ENCODE measurements at places on chromosomes 13 and 19.

- peak; percentile 11 for DNase-seq
Measured at GRCh38 chr13:32669030-32669646, 82.9 kb downstream of the PDS5B start.

DNA sequence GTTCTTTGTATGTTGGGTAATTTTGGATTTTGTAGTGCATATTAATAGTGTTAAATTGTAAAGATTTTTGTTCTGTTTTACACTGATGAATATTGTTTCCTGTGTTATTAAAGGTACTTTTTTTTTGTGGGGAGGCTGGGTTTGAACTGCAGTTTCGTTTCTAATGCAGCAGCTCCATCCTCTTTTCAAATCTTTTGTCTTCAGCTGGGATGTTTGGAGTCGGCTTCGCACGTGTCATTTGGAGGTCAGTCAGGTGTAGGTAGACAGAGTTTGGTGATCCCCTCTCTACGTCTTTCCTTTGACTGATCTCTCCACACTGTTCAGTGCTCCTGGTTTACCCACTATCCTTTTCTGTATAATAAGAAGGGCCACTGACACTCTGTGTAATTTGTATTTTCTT, 30.3 kb downstream of the TDRD3 start:
- no peak for DNase-seq

- DNase-seq = no peak
Measured at GRCh38 chr19:45687599-45687998, 4.2 kb downstream of the SNRPD2 start.

DNA sequence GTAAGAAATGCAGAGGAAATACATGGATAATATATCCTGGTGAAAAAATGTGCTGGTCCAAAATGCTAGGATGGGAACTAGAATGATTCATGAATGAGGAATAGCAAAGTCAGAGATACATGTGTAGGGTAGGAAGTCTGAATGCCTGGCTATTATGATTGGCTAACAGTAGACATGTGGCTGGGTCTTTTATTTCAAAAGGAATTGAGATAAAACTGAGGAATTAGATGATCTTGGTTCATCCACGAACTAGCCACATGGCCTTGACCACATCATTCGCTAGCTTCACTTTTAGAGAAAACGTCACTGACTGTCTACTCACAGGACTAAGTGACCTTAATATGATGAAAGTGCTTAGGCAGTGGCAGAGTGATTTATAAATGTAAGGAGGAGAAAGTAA, 103.1 kb downstream of the TRPC4 start:
- DNase-seq = no peak

GRCh38 chr19:13952931-13953531, 722 bp downstream of the DCAF15 start:
- DNase-seq = no peak

DNA sequence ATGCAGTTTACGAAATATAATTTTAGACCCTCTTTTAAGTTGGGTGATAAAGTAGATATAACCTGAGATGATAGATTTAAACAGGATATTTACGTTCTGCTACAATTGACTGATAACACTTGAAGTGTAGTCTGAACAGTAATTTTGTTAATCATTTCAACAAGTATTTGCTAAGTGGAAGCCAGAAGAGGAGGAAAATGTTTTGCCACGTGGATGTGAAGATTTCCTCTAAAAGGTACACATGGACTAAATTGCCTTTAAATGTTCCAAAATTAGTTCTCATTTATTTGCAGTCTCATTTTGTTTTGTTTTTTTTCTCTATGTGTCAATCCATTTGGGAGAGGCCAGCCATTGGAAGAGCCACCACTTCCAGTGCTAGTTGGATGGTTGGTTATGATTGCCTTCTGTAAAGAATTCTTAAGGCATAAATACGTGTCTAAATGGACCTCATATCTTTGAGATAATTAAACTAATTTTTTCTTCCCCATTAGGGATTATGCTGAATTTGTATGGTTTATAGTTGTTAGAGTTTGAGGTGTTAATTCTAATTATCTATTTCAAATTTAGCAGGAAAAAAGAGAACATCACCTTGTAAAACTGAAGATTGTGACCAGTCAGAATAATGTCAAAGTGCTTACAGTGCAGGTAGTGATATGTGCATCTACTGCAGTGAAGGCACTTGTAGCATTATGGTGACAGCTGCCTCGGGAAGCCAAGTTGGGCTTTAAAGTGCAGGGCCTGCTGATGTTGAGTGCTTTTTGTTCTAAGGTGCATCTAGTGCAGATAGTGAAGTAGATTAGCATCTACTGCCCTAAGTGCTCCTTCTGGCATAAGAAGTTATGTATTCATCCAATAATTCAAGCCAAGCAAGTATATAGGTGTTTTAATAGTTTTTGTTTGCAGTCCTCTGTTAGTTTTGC, 2.8 kb downstream of the MIR17HG start:
- DNase-seq = no peak

DNA sequence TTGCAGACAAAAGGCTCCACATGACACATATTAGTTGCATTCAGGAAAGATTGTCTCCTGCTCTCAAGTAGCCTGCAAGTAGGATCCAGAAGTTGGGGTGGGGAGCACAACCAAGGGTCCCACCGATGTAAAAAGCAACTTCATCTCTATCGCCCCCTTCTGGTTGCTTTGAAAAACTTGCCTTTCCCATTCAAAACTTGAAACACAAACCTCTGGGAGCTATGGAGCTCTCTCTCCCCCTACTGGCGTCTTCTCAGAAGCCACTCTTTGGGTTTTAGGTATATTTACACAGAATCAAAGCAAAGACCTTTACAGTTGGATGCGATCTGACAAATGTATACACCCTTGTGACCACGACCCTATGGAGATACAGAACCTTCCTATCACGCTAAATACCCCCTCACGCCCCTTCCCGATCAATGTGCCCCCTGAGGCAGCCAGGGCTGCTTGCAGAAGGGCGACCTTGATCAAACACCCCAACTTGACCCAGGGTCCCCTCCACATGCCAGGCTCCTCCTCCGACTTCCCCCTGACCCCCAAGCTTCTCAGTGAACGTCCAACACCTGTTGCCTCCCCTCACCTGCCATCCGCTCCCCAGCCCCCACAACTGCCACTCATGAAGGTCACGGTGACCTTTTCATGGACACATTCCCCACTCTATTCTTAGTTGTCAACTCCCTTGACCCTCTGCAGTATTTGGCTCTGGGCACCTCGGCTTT, 10.1 kb downstream of the NOSIP start:
- peak; percentile 84 for DNase-seq

DNA sequence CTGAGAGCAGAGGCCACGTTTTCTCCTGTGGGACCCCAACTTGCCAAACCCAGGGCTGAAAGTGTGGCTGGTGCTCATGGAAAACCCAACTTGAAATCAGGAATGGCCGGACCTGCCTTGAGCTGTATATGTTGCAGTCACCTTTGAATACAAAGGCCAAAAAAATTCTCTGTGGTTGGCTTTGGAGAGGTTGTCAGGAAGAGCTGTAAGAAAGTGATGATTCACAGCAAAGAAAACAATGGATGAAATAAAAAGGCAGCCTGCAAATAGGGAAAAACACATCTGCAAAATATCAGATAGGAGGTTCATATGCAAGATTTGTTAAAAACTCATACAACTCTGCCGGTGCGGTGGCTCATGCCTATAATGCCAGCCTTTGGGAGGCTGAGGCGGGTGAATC, 715.8 kb downstream of the UQCRFS1 start:
- DNase-seq = no peak

DNA sequence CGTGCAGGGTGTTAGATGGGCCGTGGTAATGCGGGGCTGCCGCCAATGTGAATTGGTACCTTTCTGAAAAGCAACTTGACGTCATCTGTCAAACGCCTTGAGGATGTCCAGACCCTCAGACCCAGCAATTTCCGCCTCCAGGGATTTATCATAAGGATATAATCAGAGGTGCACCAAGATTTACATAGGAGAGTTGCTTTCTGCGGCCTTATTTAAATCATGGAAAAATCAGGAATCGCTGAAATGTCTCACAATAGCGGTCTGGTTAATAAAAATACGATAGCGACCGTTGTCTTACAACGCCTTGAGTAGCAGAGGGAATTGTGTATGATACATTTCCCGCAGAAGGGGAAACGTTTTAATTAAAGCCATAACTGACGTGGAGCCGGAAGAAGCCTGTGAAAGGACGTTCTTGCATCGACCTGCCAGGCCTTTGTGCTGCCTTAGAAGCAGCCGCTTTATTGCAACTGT, 32.3 kb upstream of the NDUFS7 start:
- no peak for DNase-seq

- no peak for DNase-seq
Measured at GRCh38 chr13:19991531-19991930, 33.0 kb downstream of the ZMYM2 start.

GRCh38 chr13:82625717-82626116, 1256.6 kb downstream of the SLITRK1 start:
- no peak for DNase-seq

DNA sequence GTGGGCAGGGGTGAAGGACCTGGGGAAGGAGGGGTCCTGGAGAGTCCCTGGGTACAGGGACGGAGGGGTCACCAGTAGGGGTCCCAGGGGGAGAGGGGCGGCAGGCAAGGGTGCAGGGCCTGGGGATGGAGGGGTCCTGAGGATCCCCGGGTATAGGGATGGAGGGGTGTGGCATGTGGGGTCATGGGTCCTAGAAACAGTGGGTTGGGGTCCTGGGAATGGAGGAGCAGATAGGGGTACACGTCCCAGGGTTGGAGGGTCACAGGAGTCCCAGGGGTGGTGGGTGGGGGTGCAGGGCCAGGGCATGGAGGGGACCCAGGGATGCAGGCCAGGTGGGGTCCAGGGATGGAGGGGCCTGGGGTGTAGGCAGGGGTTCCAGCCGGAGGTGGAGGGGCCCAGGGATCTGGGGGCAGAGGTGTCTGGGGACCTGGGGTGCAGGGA, 1.4 kb downstream of the BTBD2 start:
- no peak for DNase-seq

GRCh38 chr13:77521595-77522367, 13.7 kb upstream of the SCEL start:
- DNase-seq = no peak

DNA sequence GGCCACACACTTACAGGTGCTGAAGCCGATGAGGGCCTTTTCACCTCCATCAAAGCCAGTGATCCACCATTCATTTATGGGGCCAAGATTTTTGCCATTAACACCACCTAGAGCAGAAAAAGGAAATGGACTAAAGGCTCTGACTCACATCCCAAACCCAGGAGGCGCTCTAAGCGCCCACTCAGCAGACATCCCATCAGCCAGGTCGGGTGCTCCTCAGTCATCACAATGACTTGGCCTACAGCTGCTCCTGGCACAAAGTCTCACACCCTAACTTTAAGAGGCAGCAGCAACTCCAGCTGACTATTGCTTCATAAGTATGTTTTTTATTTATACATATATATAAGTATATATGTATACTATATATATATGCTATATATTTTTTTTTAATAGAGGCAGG, 36.1 kb upstream of the EIF3G start:
- DNase-seq = no peak

- no peak for DNase-seq
Measured at GRCh38 chr13:46712524-46712923, 84.4 kb downstream of the ESD start.

DNA sequence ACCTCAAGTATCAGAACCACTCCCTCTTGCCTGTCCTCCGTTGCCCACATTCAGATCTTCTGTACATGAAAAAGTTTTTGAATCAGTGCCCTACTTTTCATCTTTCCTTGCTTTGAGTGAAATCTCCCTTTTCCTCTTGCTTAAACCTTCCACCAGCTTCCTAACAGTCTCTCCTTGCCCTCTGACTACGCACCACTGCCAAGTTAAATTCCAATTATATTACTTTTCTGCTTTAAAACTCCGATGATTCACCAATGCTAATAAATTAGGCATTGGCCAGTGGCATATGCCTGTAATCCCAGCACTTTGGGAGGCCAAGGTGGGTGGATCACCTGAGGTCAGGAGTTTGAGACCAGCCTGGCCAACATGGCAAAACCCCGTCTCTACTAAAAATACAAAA, 30.7 kb upstream of the RFXAP start:
- DNase-seq = peak; percentile 21

- no peak for DNase-seq
Measured at GRCh38 chr19:40691421-40692211, 1.2 kb upstream of the NUMBL start.

DNA sequence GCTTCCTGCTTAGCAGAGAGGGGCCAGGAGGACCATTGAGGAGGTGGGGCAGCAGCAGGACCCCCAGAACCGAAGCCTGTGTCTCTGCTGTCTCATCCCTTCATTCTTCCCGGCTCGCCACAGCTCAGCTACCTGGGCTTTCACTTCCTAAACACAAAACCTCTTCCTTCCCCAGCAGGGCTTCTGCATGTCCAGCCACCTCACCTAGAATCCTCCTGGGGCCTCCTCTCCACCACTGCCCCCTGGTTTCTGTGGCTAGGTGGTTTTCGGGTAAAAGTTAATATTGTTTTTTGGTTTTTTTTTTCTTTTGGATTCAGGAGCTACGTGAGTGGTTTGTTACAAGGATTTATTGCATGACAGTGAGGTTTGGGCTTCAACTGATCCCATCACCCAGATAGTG, 61.8 kb upstream of the PABPC3 start:
- DNase-seq = no peak

- no peak for DNase-seq
Measured at GRCh38 chr13:105389373-105389772, 1146.1 kb downstream of the EFNB2 start.

DNA sequence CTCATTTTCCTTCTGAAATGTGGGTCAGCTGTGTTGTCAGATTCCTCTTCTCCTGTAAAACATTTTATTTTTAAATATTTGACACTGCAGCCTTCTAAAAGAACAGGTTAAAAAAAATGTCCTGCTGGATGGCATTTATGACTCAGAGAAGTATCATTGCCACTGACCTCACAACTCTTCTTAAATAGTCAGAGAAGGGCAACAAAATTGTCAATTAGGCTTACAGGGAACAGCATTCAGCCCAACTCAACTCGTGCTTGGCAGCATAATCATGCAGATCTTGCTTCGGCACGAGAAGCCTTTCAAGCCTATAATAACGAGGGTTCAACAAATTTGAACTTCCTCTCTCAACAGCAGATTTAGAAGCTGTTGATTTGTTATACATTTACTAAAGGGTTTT, 296.7 kb upstream of the DACH1 start:
- DNase-seq = no peak

DNA sequence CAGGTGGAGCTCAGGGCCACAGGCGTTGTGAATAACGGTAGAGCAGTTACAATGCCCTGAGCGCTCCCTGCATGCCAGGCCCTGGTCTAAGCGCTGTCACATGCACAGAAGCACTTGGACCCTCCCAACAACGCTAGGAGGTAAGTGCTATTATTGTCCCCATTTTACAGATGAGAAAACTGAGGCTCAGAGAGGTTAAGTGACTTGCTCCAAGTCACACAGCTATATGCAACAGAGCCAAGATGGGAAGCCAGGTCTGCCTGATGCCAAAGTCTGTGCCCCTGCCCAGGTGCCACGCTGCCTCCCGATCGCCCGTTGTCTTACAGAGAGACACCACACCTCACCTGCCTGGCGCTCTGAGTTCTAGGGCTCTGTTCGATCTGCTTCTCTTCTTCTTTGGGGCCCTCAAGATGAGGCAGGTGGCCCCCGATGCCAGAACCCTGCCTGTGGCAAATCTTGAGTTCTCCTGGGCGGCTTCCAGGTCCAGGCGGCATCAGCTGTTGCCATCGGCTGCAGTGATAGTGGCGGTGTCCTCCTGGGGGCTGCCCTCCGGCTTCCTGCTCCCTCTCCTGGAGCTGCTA, 20.0 kb downstream of the YIPF2 start:
- DNase-seq = no peak

- no peak for DNase-seq
Measured at GRCh38 chr13:49066856-49067255, 91.1 kb downstream of the FNDC3A start.

All from HTR-8/SVneo (cell line).